H9 (cell line): ENCODE measurements at places on chromosomes 12 and 14.

DNA sequence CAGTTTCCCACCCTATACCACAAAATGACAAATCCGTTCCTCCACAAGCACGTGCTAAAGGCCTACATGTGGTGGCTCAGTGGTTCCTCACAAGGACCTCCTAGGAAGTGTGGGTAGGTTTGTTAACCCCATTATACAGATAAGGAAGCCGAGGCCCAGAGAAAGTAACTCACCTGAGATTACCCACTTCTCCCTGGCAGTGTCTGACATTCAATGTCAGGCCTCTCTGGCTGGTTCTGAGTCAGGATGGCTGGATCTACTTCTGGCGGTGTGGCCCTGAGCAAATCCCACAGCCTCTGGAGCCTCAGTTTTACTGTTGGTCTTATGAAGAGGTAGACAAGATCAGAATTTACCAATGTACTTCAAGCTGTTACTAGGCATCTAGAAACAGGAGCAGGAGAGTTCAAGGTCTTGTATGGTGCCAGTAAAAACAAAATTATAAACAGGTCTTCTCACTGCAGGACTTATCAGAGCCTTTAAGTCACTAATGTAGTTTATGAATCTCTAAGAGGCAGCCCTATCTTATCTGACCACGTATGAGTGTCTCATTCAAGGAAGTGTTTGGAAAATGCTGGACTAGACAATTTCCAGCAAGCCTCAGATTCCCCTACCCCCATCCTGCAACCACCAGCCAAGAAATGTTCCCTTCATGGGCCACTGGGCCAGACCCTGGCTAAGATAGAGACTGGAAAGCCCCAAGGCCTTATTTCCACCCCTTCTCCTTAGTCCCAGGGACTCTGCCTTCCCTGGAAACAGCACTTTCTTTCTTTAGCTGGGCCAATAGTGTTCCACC, 4.2 kb downstream of the HSPB8 start:
- no peak for DNase-seq

DNA sequence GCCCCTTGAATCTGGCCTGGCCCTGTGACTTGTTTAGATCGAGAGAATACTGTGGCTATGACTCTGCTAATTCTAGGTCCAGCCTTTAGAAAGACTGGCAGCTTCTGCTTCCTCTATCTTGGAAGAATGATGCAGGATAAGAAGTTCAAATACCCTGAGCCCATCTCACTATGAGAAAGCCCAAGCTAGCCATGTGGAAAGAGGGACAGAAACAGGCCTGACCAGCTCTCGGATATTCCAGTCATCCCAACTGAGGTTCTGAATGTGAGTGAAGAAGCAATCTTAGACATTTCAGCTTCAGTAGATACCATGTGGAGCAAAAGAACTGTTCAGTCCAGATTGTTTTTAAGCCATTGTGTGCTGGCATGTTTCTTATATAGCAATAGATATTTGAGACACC, 17.3 kb upstream of the KRR1 start:
- DNase-seq: no peak

DNA sequence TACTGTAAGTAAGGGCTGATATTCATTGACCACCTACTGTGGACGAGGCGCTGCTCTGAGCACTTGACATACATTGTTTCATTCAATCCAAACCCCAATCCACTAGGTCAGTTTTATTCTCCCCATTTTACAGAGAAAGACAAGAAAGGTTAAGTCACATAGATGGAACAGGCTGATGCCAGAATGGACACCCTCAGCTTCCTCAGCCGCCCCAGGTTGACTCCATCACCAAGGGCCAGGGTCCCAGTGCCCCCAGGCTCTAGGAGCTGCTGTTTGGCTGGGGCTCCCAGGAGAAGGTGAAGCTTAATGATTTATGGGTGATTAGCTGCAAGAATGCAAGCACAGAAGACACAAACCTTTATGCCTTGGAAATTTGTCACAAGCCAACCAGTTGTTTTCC, 671 bp upstream of the AQP2 start:
- no peak for DNase-seq

DNA sequence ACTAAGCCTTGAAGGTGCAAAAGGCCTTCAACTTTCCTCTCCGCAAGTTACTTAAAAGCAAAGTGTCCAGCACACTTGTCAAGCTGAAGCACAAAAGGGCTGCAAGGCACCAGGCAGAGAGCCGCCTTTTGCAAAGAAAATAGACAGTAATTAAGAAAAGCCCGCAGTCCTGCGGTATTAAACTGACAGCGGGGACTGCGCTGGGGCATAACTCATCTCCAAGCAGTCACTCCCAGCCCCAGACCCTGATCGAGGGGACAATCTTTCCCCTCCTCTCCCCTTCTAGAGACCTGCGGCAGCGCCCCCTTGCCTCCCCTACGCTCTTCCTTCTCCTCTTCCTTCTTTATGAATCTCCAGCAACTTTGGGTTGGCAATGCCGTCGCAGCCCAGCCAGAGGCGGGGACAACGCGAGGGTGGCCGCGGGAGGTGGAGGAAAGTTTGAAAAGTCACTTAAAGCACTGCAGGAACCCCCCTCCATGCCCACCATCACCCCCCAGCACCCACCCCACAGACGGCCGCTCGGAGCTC, 200.9 kb upstream of the CAND1 start:
- DNase-seq: peak; percentile 71

- no peak for DNase-seq
These were observed 152.3 kb downstream of the MON2 start for GRCh38 chr12:62618930-62619329.

- no peak for DNase-seq
These were observed 568.3 kb downstream of the TMEM121 start for GRCh38 chr14:106094654-106095189.

GRCh38 chr12:6615802-6616201, 8.6 kb upstream of the CHD4 start:
- DNase-seq: no peak

DNA sequence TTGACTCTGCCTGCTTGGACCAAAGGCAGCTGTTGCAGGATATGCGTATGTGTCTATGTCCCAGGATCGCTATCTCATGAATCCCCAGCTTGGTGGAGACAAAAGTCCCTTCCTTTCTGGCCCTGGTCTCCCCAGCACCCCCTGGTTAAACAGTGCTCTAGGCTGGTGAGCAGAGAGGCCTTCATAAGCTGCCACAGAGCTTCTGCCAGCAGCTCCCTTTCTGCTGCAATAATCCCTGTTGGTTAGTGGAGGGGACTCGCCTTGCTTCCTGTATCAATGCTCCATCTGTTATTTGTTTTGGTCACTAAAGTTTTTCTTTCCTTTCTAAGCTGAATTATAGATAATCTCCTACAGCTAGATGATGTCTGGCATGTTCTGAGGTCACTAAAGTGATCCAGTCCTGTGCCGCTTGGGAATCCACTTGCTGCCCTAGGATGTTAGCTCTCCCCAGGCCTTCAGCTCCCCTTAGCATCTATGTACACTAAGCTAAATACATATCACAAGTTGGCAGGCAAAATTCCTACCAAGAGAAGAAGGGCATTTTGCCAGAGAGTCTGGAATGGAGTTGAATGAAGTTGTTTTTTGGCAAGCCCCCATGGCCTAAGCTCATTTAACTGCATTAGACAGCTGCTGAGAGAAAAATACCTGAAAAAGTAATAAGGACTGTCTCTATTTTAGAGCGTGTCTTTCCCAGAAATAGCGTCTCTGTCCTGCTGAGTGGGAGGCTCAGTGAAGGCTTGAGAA, 47.8 kb downstream of the RDH12 start:
- no peak for DNase-seq
